ENCODE measurements at places on chromosomes 7 and 10.

GRCh38 chr7:32335107-32335506 lies 155.1 kb downstream of the LSM5 start:
- no peak for DNase-seq

DNA sequence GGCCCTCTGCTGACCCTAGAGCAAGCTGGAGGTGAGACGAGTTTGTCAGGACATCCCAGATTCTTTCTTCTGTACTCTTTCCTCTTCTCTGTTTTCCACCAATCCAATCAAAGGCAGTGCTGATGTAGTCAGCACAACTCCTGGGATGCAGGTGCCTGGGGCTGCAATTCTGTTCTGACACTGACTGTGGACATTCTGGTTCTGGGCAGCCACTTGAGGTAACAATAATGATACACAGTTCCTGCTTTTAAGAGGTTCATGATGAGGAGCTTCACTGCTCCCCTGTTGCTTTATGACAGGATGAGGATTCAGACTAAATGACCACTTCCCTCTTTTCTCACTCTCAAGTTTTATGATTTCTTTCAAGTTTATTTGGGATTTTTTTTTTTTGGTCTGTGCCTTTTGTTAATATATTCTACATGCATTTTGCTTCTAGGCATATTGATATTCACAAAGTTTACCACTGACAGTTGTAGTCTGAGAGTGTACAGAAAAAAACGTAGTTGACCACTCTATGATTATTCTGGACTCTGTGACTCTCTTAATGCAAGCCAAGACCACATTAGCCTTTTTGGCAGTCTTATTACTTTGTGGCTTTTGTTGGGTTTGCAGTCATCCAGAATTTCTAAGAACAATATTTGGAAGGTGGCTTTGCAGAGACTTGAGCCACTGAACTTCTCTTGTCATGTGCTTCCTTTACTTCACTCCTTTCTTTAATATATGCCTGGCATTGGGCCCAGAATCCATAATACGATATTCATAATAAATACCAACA lies 247.6 kb downstream of the AUTS2 start:
- DNase-seq: no peak

DNA sequence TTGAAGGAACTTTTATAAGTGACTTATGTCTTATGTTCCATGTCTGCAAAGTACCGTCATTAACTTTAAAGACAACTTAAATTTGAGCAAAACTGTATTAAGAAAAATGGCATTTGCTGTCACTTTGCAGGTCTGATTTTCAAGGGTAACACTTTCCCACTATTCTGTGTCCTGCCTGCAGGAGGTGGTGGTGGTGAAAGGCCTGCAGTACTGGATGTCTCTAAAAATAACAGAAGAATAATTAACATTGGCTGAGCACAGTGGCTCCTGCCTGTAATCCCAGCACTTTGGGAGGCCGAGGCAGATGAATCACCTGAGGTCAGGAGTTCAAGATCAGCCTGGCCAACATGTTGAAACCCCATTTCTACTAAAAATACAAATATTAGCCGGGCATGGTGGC lies 13.2 kb upstream of the PTER start:
- no peak for DNase-seq

DNA sequence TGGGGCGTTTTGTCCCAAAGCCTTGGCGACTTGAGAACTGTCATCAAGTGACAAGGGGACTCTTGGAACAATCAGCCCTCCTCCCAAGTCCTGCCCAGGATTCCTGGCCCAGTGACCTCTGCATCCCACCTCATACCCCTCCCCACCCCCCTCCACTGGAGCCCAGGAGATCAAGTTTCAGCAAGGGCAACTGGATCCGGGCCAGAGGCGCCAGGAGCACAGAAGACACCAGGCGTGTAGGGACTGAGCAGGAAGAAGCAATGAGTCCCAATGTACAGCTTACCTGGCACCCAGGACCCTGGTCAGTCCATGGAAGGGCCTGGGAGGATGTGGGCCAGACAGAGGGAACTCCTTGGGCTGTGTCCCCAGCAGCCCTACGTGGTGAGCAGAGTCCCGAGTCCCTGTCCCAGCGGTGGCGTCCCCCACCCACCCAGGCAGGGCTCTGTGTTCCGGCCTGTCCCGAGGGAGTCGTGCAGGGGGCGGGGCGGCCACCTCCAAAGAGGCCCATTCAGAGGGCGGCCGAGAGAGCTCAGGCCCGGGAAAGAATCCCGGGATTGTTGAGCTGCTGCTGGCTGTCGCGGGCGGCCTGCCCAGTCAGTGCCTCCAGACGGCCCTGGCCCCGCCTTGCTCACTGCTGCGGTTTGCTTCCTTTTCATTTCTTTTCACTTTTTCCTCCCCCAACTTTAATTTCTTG lies 254.1 kb downstream of the TNS3 start:
- peak; percentile 64 for DNase-seq

DNA sequence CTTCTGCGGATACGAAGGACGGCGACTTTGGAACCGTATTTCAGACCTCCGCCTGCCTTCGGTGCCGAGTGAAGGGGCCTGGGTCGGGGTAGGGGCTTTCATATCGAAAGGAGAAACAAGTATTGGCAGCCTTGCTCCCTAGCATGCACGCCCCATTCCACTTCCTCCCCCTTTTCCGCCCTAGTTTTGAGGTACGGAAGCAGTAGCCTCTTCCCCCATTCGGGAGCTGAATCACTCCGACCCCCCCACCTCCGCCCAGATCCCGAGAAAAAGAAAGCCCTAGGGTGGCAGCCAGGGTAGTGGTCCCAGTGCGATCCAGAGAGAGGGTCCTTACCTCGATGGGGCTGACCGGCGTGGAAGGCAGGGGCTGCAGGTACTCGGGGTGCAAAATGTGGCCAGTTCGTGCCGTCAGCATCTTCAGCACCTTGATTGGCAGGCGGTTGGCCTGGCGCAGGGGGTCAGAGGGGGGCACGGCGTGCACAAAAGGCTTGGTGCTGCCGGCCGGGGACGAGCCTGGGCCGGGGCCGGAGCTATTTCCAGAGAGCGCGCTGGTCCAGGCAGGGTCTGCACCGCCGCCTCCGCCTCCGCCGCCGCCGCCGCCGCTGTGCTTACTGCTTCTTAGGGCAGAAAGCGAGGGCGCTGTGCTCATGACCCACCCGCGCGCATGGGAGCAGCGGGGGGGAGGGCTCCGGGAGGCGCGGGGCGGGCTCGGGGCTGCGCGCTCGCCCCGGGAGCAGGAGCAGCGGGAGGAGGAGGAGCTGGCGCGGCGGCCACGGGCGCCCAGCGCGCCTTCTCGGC lies 594 bp downstream of the ZNF503 start:
- peak; percentile 49 for DNase-seq

DNA sequence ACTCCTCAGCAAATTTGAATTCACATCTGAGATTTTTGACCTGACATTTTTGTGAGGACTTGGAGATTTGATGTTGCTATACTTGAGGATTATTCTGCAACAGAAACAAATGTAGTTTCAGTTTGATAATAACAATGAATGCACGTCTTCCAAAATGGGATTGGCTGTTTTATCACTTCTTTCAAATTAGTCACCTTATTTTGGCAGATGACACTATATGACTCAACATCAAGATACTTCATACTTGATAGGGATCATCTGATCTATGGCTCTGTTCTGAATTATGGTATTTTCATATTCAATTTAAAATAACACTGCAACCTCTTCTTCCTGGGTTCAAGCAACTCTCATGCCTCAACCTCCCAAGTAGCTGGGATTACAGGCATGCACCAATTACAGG lies 24.2 kb downstream of the ARL5B start:
- DNase-seq: no peak

GRCh38 chr7:37706804-37707203 lies 23.2 kb downstream of the GPR141 start:
- no peak for DNase-seq

DNA sequence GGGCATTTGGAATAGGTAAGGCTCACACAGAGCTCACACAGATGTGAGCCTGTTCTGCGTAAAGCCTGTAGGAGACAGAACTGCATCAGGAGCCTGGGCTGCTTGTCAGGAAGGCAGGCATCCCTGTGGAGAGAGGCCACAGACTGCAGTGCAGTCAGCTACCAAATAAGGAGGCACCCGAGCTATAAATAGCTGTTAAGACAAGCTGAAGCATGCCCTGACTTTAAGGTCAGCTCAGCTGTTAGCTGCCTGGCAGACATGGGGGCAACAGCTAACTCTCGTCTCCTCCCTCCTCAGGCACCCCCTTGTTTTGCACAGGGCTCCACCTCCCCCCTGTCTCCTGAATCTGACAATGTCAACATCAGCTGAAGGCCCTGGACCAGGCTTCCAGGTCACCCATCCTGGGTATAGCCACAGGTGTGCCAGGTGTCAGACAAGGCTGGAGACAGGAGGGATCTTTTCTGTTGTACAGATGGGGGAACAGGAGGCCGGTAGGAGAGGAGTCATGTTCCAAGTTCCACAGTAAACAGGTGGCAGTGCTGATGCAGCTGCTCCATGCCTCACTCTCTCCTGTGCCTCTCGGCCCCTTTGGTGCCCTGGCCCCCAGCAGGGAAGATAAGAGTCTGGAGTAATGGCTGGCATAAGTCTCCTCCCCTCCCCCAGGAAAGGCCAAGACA lies 27.6 kb upstream of the MKRN1 start:
- peak; percentile 3 for DNase-seq

GRCh38 chr10:129140921-129141885 lies 325.8 kb upstream of the MGMT start:
- no peak for DNase-seq

- no peak for DNase-seq
These were observed 341.6 kb downstream of the ABCA13 start for GRCh38 chr7:48512892-48513291.

- DNase-seq: no peak
These were observed 10.8 kb downstream of the ATP6V0E2 start for GRCh38 chr7:149884541-149884940.

DNA sequence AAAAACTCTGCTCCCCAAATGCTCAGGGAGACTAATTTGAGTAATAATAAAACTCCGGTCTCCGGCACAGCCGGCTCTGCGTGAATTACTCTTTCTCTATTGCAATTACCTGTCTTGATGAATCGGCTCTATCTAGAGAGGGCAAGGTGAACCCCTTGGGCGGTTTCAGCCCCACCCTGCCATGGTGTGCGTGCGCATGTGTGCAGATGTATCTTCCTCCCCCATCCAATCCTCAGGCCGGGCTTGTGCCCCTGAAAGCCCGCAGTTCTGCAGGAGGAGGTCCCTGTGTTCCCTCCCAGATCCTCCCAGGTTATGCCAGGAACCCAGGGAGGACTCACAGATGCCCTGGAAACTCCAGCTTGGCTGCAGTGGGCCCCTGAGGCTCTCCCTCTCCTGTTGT lies 48.3 kb upstream of the MYL10 start:
- DNase-seq: no peak

DNA sequence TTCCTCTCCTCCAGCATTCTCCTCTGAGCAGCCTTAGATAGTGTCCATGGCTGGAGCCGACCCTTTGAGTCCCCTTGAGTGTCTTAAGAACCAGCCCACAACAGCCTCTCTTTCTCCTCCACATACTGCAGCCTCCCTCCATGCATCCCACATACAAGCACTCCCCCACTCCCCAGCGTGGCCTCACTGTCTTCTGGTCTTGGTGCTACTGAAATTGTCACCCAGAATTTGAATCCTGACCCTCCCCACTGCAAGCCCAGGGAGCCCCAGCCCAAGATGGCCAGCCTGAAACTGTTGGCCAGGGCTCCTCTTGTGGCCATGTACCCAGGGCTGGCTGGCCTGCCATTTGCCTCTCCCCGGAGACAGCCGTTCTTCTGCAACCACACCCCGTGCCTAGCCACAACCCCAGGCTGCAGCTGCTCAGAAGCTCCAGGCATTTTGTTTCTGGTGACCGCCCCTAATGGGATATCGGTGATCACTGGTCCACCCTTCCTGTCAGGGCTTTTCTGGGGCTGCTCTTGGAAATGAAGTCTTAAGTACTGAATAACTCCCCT lies 18.8 kb upstream of the SH2D4B start:
- DNase-seq: no peak

DNA sequence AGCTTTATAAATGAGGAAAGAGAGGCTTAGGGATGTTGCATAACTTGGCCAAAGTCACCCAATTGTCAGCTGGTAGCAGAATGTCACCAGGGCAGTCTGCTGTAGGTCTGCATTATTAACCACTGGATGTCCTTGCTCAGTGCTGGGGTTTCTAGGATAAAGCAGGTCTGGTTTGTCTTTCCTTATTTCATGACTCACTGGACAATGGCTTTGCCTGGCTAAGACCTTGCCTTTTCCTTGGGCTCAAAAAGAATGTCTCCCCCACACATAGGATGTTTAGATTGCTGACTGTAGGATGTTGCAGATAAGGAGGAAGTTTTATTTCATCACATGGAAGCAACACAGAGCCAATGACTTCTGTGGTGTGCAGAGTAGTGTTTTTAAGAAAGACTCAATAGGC lies 29.4 kb downstream of the WDFY4 start:
- DNase-seq: no peak

DNA sequence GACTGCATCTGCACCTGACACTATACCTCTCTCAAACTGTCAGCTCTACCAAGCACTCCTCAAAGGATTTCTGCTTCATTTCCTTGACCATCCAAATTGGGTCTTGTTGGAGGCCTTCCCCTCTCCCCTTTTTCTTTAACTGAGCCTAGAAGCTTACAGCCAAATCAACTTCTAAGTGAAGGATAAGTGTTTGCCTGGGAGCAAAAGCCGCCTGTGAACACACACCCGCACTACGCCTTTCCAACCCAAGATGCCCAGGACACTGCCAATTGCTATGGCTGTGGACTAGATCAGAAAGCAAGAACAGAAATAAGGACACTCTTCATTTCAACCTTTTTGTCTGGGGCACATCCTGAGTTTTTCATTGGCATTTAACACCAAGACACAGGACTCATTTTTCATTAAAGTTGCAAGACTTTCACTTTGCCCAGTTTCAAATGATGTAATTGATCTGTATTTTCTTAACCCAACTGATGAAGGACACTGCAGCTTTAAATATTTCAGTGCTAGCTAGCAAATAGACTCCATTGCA lies 52.8 kb downstream of the CPEB3 start:
- DNase-seq: no peak

GRCh38 chr7:48782511-48782910 lies 141.8 kb upstream of the CDC14C start:
- no peak for DNase-seq

DNA sequence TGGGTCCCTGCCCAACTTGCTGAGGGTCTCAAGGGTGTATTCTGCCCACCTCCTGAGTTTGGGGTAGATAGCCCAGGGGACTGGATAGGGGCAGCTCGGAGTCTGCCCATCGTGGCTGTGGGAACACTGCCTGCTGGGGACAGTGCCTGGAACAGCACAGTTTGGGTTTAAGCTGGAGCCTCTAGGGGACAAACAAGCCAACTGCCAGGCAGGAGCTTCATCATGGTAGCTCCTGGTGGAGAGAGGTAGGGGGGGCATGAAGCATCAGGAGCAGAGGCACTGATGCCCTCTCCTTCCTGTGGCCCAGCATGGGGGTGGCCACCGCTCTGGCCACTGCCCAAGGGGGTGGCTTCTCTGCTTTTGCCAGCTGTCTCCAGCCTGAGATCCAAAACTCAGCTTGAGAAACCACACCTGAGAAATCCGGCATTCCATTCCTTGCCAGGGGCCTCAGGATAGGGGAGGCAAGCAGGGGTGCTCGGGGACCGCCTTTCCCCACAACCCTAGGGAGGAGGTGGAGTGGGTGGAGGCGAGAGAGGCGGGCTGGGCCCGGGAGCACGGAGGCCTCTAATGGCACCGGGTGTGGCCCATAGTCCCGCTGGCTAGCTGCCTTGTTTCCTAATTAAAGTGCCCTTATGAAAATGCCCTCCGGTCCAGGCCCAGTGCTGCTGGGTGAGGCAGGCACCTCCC lies 47.6 kb downstream of the UNC5B start:
- no peak for DNase-seq

GRCh38 chr7:49243521-49243920 lies 319.2 kb downstream of the CDC14C start:
- no peak for DNase-seq

- no peak for DNase-seq
These were observed 551.8 kb upstream of the NRP1 start for GRCh38 chr10:33886299-33886698.

GRCh38 chr7:94087664-94088352 lies 83.7 kb upstream of the BET1 start:
- DNase-seq: peak; percentile 14

All from amniotic stem cell (primary cell).